ENCODE measurements at places on chromosomes 5 and 9.

- DNase-seq = no peak
These were observed 14.5 kb downstream of the TERT start for GRCh38 chr5:1280177-1281037.

DNA sequence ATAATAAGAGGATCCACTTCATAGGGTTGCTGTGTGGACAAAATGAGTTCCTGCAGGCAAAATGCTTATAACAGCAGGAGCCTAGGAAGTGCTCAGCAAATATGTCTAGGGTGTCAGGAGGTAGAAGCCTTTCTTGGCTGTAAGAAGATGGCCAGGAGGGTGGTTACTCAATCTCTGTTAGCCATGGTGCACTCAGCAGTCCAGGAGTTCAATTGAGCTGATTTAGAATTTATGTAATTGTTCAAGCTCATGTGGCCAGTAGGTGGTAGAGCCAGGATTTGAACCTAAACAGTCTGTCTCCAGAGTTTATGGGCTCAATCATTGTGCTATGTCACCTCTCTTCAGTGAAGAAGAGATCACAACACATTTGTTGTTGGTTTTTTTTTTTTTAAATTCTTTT is 381.2 kb downstream of the KIF4B start:
- DNase-seq = no peak

- DNase-seq = no peak
These were observed 54.2 kb upstream of the HSPA9 start for GRCh38 chr5:138629392-138629791.

DNA sequence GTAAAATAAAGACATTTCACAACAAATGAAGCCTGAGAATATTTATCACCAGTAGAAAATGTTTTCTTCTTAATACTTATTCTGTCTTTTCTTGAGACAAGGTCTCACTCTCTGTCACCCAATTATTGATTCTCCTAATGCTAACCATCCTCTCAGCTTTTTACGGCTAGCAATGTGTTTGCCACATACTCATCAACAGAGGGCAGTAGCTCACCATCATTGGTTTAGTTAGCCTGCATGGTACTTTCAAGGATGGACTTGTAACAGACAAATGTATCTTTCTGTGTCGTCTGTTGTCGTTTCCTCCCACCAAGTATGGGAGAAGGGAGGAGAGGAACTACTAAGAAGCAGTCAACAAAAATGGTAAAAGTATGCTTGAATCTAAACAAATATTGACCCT is 5.9 kb upstream of the ACO1 start:
- DNase-seq = peak; percentile 9

- peak; percentile 98 for DNase-seq
These were observed 184.8 kb downstream of the PBX3 start for GRCh38 chr9:125932012-125932411.

- no peak for DNase-seq
These were observed 105.8 kb downstream of the ROR2 start for GRCh38 chr9:91844190-91844589.

DNA sequence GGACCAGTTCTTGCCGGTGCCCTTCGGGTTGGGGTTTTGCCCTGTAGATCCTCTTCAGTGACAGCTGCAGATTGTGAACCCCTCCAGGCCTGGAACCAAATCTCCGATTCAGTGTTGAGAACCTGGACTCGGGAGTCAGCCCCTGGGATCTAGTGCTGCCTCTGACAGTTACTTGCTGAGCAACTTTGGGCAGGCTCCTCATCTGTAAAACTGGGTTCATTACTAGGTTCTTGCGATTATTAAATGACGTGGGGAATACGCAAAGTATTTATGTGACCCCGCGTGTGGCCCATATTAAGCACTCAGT is 600 bp downstream of the ERCC6L2 start:
- DNase-seq = no peak

GRCh38 chr9:36123515-36123914 is 13.0 kb upstream of the GLIPR2 start:
- DNase-seq = no peak

DNA sequence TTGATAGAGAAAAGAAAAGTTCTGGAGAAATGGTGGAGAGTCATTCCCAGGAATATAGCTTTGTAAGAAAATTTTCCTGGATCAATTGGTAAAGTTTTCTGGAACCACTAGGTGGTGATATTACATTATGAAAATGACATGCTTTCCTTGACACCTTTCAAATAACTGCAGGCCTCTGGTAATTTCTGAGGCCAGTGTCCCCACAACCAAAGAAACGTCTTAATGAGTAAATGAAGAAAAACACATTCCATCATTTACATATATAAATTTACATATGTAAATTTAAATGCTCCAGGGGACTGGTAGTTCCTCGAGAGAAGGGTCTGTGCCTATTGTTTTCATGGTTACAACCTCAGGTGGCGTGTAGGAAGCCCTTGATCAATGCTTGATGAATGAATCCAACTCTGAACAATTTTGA is 17.2 kb upstream of the RGS3 start:
- DNase-seq = no peak

DNA sequence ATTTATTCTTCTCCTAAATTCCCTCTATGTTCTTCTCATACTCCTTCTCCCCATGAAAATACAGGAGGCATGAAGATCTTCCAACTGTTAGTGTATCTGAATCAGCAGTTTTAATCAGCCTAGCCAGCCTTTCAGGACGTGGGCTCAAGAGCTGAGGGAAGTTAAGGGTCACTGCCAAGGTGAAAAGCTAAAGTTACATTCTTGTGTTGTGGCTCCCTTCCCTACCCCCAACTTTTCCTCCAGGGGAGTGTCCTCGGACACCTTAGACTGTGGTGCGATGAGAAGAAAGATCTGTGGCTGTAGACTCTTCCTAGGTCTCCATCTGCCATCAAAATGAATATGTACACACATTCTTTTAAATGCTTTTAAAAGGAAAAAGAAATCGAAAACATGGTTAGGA is 4.2 kb downstream of the DMRT3 start:
- no peak for DNase-seq

- DNase-seq = no peak
These were observed 41.3 kb downstream of the CAST start for GRCh38 chr5:96703384-96703920.

DNA sequence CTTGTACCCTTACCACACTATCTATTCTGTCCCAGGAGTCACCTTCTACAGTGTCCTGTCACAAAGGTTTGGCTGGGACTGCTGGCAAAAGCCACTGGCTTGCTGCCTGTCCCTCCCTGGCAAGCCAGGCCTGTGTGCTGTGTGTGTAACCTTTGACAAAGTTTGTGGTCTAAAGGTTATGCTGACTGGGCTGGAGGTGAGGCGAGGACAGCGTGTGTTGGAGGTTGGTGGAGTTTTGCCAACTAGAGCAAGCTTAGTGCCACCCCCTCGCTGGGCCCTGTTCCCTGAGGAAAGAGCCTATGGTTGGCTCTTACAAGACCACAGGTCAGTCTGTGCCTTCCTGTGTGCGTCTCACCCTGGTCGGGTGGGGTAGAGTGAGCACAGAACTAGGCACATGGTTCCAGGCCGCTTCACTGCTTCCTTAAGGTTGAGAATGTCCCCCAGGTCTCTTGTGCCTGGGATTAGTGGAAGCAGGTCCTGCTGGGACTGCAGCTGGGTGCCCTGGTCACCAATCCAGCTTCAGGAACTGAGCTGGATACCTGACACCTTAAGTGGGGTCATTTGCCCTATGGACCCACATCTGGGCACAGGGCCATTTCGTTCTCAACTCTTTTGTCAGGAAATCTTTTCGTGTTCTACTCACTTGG is 152.2 kb downstream of the GADD45G start:
- DNase-seq = no peak

GRCh38 chr9:78664370-78664769 is 367.4 kb downstream of the PSAT1 start:
- no peak for DNase-seq

- no peak for DNase-seq
These were observed 215.5 kb downstream of the IRX1 start for GRCh38 chr5:3811116-3811515.

DNA sequence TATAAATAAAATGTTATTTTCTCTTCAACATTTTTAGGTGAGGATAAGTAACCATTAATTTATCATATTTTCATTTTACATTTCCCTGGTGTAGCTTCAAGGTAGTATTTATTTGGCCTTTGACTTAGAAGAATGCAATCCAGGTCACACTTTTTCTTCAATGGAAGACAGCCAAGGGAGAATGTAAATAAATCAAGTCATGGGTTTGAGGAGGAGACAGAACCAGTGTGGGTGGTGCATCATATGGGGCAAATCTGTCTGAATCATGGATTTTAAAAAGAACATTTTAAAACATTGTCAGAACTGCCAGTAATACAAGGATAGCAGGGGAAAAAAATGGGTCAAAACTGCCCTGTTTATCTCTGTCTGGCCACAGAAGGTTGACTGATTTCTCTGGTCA is 229.5 kb downstream of the FAM114A2 start:
- no peak for DNase-seq

Measured in SW 1271 (cell line).